Stimulated activated CD4-positive, alpha-beta T cell treated with anti-CD3 and anti-CD28 coated beads, Interleukin-4, amount 100 ng/mL, for 48 hours (primary cell): ENCODE measurements at places on chromosomes 3 and 15.

GRCh38 chr3:1540686-1541085 lies 447.9 kb downstream of the CNTN6 start:
- no peak for DNase-seq

DNA sequence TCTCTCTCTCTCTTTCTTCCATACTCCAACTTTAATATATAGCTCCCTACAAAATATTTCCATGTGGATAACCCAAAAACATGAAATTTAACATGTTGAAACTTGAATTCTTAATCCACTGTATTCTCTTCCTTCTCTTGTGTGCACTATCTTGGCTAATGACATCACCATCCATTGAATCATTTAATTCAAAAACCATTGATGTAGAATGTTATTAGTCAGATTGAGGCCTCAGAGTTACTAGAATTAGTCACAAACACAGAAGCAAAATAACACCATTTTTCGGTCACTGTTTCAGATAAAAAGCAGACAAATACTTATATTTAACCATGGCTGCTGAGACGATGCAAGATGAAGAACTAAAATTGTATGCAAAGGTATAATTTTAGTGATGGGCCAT lies 256.9 kb upstream of the LRRC3B start:
- DNase-seq = no peak

GRCh38 chr15:83283813-83284558 lies 478 bp downstream of the BNC1 start:
- no peak for DNase-seq

DNA sequence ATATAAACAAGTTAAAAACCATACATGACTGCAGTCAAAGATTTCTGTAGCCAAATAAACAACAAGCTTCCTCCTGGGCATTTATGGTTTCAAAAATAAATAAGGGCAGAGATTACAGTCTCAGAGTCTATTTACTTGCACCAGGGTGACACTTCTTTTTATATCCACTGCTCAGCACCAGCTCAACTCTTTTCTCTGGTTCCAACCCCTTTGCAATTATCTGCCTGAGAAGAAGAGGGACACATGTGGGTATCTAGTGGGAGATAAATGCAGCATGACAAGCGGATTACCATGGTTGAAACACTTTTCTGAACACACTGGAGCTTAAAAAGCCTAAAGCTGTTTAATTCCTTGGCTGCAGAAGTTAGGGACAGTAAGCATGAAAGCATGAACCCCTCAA lies 311.5 kb downstream of the CNTN3 start:
- no peak for DNase-seq

DNA sequence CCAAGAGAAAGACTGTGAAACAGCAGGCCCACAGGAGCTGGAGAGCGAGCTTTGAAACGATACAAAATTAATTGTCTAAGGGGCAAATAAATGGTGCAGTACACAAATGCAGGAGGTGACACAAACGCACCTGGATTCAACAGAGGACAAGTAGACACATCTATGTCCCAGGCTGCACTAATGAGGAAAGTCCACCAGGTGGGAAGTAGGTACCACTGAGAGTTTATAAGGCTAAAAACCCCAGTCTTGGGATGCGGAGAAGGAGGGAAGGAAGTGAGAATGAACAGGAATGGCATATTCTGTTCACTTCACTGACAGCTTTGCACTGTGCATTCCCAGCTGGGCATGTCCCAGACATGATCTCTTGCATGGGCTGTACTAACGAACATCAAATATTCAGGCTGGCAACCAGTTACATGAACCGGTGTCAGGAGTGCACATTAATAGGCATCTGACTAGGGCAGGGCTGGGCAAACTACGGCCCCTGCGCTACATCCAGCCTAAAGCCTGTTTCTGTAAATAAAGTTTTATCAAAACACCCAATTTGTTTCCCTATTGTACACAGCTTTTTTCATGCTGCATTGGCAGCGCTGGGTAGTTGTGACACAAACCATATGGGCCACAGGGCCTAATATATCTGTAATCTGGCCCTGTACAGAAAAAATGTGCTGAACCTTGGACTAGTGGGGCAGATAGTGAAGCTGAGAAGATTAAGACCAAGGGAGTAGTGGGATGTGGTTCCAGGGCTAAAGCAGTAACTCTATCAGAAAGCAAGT lies 107.0 kb downstream of the IGF2BP2 start:
- DNase-seq = no peak

- no peak for DNase-seq
These were observed 525.4 kb downstream of the NAALADL2 start for GRCh38 chr3:175384569-175384968.

GRCh38 chr15:76871930-76872329 lies 33.2 kb downstream of the SCAPER start:
- no peak for DNase-seq

DNA sequence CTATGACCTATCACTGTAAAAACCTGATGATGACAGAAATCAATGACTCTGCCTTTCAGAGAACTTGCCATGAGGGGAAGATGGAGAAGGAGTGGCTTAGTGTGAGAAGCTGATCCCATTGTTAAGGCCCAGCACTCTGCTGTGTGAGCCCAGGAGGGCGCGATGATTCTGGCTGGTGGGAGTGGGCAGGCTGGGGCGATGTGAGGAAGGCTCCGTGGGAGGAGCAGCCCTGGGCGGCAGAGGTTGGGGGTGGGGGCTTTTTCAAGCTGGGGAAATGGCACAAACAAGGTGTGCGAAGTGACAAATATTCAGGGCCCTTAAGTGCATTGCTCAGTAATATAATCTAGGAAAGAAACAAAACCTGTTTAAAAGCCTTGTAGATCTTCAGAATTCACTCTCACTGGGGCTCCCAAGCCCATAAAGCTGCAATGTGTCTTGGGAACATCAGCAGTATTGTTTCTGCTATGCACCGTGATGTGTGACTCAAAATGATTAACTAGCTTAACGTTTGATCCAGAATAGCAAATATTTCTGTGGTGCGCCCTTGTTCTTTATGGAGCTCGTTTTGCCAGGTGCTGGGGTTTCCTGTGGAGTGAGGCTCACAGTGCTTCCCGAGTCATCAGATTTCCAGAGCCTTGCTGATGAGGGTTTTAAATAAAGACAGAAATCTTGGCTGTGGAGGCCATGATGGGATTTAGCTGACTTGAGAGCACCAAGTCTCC lies 141.0 kb downstream of the CHDH start:
- DNase-seq = no peak

DNA sequence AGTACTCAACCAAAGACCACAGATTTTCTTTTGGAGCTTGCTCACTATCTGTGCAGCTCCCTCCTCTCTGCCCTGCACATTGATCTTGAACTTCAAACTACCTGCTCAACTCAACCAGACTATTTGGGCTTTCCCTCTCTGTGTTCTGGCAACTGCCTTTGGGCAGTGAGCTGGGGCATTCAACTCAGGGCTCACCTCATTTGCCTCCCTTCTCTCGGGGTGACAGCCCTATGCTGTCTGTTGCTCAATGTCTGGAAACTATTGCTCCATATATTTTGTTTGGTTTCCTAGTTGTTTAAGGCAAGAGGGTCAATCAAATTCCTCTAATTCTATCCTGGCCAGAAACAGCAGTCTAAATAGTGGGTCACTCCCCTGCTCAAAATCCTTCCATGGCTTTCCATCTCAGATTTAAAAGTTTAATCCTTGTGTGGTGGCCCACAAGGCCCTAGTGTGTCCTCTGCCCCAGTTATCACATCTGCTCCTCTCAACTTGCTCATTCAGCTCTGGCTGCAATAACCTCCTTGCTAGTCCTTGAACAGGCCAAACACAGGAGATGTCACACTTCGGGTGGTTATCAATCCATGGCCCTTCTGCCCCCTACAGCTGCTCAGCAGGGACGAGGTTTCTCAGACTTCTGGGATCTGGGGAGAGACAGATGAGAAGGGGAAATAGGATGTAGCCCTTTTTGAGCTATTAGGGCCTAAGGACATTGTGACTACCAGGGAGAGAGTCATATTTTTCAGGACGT lies 67.8 kb downstream of the SNRK start:
- no peak for DNase-seq

DNA sequence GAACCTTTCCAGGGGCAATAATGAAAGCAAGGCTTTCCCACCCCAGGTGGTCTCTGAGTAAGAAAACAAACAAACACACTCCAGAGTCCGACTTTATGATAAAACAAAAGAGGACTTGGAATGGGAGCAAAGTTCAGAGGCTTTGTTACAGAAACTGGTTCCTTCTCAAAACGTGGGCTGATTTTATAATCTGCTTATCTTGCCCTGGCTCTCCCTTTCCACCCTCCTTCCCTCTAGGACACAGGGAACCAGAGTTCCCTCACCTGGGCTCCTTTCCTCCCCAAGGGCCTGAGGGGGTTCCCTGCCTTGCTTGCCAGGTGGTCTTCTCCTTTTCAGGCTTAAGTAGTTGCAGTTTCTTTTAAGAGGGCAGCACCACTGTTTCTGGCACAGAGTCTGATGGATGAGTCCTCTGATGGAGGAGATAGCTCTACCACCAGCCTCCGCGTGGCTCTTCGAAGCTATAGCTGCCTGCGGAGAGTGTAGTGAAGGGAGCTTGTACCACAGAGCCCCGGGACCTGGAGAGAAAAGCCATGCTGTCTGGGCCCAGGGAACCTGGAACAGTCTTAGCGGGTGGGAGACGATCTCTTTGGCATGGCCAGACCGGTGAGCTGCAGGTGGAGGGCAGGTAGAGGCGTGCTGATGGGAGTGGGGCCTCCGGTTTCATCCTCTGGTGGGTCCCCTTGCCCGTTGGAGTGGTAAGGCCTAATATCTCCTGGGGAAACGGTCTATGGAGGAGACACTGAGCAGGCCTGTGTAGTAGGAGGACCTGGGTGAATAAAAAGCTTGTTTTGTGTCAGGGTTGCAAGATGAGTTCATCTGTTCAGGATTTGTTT lies 68.7 kb downstream of the SMAD6 start:
- no peak for DNase-seq

GRCh38 chr15:95365511-95366107 lies 964.9 kb upstream of the NR2F2 start:
- DNase-seq = no peak

- no peak for DNase-seq
These were observed 517.2 kb downstream of the FOXP1 start for GRCh38 chr3:71066356-71066755.

- DNase-seq = no peak
These were observed 86.2 kb downstream of the RFTN1 start for GRCh38 chr3:16427103-16427965.

DNA sequence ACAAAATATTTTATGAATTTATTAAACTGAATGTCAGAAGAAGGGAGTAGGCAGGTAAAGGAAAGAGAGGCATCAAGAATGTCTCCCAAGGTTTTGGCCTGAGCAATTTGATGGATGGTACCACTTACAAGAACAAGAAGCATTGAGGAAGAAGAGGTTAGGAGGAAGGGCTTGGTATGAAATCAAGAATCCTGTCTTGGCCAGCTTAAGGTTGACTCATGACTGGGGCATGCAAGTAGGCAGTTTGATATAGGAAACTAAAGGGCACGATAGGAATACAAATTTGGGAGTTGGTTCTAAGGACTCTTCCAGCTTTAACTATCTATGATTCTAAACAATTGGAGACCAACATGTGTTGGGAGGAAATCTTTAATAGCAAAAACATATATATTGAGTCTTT lies 79.1 kb downstream of the NTRK3 start:
- no peak for DNase-seq

GRCh38 chr3:151553888-151554287 lies 93.0 kb upstream of the IGSF10 start:
- no peak for DNase-seq

DNA sequence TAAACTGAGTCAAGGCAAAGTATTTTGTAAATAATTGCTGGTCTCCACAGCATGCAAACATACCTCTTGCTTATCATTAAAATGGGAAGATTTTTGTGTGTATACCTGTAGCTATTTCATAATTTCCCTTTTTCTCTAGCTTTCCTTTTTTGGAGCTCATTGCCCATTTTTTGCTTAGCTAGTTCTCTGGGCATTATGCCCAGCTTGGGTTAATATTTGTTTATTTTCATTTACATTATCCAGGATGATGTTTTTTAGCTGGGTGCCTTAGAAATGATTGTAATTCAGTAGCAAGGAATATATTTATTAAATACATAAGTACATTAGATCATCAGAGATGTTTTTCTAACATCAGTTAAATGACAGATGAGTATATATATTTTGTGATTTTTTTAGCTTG lies 1271.7 kb upstream of the GBE1 start:
- DNase-seq = no peak

- no peak for DNase-seq
These were observed 166.7 kb downstream of the FOXP1 start for GRCh38 chr3:71416876-71417275.

DNA sequence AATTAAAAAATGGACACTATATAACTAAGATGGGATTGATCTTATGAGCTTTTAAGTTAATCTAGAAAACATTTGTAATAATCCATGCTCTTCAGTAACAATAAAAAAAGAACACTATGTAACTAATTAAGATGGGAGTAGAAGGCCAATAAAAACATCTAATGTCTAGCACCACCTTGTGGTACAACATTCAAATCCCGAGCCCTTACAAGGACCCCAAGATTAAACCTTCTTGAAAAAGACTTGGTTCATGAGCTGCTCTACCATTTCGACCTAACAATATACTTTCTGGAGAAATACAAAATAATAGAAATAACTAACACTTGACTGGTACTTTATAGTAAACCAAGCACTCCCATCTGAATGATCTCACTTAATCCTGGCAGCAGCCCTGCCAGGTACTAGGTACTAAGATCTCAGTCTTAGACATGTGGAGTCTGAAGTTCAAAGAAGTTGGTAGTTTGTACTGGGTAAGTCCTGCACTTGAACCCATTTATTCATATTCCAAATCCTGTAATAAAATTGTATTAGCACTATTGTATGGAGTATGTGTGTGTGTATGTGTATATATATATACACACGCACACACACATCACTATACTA lies 21.8 kb downstream of the METTL6 start:
- no peak for DNase-seq

GRCh38 chr3:57179580-57180410 lies 14.6 kb upstream of the IL17RD start:
- DNase-seq = no peak

DNA sequence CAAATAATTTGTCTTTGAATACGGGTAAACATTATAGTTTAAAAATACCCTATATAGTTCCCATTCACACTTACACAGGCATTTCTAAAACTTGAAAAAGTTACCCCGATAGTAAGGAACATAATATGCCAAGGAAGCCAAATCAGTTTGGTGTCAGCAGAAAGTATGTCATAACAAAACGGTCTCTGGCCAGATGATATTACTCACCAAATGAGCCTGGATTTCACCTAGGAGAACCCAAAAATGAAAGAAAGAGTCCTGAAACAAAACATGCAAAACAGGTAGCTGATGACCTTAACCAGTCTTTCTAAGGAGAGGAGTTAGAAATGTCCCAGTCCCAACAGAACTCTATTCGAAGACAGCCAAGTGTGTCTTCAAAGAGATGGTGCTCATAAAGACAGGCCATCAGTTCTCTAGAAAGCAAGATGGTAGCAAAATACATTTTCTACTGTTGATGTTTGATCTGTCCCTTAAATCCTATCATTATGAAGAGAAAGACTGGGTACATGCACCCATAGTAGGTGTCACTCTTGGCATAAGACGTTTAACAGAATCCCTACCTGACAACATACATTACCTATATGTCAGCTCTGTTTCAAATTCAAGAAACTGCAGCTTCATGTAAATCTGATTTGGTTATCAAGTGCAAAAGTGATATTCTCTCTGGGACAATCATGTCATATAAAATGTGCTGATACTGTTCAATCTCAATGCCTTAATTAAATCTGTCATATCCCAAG lies 942.5 kb downstream of the ROBO1 start:
- no peak for DNase-seq

- DNase-seq = no peak
These were observed 212.8 kb upstream of the TPRG1 start for GRCh38 chr3:188959013-188959412.

- DNase-seq = no peak
These were observed 19.6 kb upstream of the CHMP2B start for GRCh38 chr3:87207460-87207859.

GRCh38 chr3:14410503-14411165 lies 8.2 kb downstream of the SLC6A6 start:
- no peak for DNase-seq
